ENCODE measurements at places on chromosomes 3 and 15.

DNA sequence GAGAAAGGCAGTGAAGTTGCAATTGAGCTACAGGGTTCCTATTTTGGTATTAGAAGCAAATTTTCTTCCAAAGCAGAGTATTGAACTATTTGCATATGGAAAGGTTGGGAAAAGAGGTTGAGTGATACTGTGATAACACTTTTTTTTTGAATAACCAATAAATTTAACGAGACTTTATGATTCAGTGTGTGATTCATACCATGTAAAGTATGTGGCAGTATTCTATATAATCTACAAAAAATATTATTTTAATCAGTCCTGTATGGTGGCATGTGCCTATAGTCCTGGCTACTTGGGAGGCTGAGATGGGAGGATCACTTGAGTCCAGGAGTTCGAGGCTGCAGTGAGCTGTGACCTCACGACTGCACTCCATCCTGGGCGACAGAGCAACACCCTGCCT lies 206.9 kb downstream of the BBX start:
- DNase-seq = no peak

GRCh38 chr3:104291437-104291851 lies 1075.3 kb upstream of the ALCAM start:
- no peak for DNase-seq

GRCh38 chr3:124886168-124887056 lies 753 bp downstream of the ITGB5 start:
- DNase-seq = no peak

GRCh38 chr3:71688121-71688520 lies 37.1 kb downstream of the EIF4E3 start:
- no peak for DNase-seq

- no peak for DNase-seq
Measured at GRCh38 chr3:39222939-39223338, 30.5 kb upstream of the XIRP1 start.

- no peak for DNase-seq
Measured at GRCh38 chr3:154584974-154585373, 155.0 kb upstream of the GPR149 start.

DNA sequence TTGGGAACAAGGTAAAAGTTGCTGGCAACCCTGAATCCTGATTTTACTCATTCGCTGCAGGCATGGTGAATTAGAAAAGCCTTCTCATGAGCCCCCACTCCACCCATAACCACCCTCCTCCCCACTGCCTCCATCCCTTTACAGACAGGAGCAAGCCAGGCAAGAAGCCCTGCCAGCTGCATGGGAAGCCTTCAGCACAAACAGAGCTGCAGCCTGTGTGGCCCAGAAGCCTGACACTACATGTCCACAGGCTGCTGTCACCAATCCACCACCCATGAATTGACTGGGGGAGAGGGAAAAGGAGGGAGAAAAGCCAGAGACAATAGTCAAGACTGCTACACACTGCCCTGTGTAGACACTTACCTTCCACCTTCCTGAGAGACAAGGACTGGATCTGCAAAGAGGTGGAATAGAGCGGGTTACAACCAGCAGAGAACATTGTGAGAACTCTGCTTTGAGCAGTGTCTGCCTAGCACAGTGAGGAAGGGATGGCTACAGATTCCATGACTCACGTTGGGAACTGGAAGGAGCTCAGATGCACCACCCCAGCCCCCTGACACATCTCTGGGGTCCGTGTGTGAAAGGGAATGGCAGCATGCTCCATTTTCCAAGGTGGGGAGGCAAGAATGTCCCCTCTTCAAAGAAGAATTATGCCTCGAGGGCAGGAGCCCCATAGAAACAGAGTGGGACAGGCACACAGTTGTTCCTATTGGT lies 33.9 kb downstream of the DZIP1L start:
- no peak for DNase-seq

DNA sequence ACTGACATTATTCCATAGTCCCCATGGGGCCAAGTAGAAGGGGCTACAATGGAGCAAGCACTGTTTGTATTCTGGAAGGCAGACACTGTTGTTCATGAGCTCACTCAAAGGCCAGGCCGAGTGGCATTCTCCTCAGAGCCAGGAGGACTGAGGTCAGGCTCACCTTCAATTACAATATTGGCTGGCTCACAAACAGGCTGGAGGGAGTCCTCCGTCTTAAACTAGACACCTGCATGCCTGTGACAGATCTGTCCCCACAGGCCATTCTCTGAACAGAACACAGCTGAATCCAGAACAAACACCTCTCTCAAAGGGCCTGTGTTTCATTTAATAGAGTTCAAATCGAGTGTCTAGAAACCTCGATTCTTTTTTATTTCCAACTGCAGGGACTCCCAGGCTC lies 347.4 kb upstream of the PPP2R3A start:
- DNase-seq = no peak

GRCh38 chr15:80920271-80920699 lies 69.3 kb downstream of the MESD start:
- no peak for DNase-seq

- DNase-seq = no peak
Measured at GRCh38 chr3:159667261-159667660, 321.4 kb upstream of the IL12A start.

DNA sequence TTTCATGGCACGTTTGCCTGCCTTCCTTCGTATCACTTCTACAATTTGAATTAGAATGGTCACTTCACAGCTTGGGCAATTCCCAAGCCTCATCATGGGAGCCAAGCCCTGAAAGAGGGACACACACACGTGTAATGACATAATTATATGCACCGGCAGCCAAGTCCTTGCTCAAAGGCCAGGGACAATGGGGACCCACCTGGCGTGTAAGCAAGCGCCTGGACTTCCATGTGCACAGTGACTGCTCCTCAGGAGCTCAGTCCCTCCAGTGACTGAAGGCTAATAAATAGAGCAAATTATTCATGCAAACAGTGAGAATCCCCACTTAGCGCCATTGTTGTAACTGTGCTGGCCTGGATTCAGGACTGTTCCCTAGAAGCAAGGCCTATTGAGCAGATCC lies 115.1 kb downstream of the DNAJB8 start:
- DNase-seq = no peak

GRCh38 chr3:55879901-55880331 lies 392.8 kb upstream of the WNT5A start:
- no peak for DNase-seq

DNA sequence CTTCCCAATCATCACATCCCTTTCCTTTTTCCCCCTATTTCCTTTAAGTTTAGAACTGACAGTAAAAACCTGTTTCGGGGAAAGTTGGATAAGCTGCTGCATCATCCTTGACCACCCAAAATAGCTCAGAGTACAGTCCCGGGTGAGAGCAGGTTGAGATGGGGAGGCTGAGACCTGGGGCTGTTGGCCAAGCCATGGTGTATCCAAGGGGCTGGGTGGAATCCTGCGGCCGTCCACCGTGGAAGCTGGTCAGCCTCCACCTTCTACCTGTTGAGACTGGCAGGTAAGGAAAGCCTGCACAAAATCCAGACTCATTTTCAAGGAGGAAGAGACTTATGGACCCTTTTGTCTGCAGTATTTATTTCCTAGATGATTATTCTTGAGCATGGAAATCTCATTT lies 128.2 kb upstream of the PLXNA1 start:
- DNase-seq = no peak

DNA sequence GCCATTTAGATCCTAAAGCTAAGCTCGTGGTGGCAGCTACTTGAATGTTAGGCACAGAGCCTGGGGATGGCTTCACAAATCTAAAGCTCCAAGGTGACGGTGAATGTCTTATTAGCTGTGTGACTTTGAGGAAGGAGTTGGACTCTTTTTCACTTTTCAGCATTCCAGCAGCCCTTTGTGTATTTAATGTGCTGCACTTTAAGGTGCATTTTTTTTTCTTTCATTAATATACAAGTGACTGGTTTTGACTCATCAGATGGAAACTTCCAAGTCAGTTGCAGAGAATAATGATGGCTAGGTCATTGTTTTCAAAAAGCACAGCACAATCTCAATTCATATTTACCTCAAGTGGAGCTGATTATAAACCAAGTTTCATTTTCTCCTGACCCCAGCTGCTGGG lies 55.8 kb downstream of the TMED3 start:
- no peak for DNase-seq

DNA sequence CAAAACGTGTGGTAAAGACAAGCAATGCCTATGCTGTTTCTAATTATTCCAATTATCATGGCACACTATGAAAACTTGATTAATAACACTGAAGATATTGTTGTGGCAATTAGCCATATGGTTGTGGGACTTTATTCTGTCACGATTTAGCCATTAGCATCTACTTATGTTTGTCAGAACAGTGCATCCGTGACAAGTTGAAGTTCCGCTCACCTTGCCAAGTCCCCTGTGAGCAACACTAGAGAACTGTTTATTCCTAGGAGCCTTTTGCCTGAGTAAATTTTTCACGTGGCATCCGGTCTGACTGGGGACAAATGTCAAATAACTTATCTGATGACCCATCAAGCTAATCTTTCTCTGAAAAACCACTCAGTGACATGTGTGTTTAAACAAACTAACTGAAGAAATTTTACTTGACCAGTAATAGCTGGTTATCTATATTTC lies 403.3 kb downstream of the TBC1D5 start:
- no peak for DNase-seq

DNA sequence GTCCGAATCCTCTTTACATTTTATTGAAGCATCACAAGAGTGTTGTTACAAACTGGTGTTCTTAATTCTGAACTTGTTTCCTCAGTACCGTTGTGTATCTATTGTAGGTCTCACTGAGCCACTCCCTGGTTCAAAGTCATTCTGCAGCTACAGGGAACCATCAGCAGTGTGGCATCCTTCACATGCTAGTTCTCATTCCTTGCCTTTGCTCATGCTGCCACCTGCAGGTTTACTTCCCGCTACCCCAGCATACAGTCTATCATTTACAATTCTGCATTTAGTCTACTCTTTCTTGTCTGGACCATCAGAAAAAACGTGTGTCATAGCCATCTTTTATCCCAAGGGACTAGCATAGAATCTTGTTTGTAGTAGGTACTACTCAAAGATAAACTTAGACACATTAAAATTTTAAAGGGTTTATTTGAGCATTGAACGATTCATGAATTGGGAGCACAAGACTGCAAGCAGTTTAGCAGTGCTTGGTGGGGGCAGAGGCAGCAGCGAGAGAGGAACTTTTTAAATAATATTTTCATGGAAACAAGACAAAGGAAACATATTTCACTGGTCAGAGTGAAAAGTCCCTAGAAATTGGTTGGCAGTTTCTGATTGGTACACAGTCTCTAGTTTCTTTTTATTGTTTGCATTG lies 402.1 kb downstream of the CADM2 start:
- no peak for DNase-seq

GRCh38 chr15:39687965-39688364 lies 94.7 kb downstream of the FSIP1 start:
- no peak for DNase-seq

DNA sequence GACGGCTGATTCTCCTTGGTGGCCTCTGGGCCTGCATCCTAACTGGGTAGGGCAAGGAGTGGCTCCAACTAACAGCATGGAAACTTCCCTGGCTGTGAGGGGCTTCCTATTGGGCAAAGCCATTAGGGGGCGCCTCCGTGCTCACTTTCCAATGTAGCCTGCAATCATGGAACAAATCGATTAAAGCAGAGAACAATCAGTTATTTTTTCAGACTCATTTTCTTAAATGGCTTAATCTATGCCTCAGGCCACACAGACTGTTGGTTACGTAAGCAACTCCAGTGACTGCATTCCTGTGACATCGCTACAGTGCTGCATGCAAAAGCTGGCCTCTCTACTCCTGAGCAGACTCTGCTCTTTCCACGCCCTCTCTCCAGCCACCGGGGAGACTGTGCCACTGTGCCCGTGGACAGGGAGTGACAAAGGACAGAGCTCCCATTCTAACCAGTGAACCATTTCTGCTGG lies 278.9 kb downstream of the KLF13 start:
- DNase-seq = no peak

- DNase-seq = no peak
Measured at GRCh38 chr3:151766454-151766853, 32.7 kb downstream of the AADACL2 start.

- no peak for DNase-seq
Measured at GRCh38 chr3:114867359-114867758, 279.7 kb downstream of the ZBTB20 start.

GRCh38 chr3:191131305-191131704 lies 67.7 kb upstream of the OSTN start:
- DNase-seq = no peak

DNA sequence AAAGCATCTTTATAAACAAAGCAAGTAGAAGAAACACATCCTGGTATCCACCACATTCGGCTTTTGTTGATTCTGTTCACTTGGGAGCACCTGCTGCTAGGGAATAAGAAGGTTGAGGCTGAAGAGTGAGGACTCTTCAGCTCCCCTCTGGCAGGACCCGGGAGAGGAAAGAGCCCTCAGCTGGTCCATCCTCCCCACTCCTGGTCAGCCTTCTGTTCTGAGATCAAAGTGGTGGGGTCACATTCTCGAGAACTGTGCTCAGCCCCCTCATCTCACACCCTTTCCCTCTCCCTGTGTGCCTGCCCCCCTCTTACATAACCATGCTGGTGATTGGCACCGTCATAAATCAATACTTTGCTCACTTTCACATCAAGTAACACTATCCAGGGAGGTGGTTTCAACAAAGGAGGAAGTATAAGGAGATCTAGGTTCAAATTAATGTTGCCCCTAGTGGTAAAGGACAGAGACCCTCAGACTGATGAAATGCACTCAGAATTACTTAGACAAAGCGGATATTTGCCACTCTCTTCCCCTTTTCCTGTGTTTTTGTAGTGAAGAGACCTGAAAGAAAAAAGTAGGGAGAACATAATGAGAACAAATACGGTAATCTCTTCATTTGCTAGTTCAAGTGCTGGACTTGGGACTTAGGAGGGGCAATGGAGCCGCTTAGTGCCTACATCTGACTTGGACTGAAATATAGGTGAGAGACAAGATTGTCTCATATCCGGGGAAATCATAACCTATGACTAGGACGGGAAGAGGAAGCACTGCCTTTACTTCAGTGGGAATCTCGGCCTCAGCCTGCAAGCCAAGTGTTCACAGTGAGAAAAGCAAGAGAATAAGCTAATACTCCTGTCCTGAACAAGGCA lies at the start of gene NR1I2:
Gene NR1I2, plus strand, starts transcription at position 772 of the 869 bp plus-strand sequence.
- no peak for DNase-seq

GRCh38 chr15:82828075-82828474 lies 18.6 kb downstream of the WHAMM start:
- no peak for DNase-seq

- no peak for DNase-seq
Measured at GRCh38 chr15:45689616-45690015, 54.8 kb downstream of the SQOR start.

GRCh38 chr3:133588784-133589465 lies 15.4 kb downstream of the CDV3 start:
- DNase-seq = no peak

DNA sequence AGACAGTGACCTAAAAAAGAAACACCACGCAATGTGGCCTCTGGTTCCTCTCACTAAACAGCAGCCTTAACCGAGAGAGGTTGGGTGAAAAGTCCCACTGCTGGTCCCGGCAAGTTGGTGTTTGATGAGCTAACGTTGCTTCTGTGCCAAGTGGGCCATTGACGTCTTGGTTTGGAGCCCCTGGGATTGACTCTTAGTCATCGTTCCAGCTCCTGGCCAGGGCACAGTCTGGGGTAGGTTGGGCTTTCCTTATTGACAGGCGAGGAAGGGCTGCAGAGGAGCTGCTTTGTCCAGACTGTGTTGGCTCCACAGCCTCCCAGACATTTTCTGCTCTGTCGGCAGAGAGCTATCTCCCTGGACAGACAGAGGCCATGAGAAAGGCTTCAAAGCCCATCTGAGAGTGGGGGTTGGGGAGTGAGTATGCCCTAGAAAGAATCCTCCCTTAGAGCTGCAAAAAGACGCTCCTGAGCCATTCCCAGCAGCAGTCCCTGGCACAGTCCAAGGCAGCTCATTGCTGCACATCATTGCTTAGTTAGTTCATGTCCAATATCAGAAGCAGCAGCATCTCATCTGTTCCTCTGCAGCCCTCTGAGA lies 28.6 kb upstream of the C3orf80 start:
- DNase-seq = no peak

- no peak for DNase-seq
Measured at GRCh38 chr3:42655980-42656679, 2.6 kb downstream of the ZBTB47 start.

Measured in stimulated activated CD4-positive, alpha-beta T cell treated with anti-CD3 and anti-CD28 coated beads, Interleukin-1b, Interleukin-23, amount 100 ng/mL, for 24 hours (primary cell).